ACHN (cell line): ENCODE measurements at places on chromosomes 7 and 10.

DNA sequence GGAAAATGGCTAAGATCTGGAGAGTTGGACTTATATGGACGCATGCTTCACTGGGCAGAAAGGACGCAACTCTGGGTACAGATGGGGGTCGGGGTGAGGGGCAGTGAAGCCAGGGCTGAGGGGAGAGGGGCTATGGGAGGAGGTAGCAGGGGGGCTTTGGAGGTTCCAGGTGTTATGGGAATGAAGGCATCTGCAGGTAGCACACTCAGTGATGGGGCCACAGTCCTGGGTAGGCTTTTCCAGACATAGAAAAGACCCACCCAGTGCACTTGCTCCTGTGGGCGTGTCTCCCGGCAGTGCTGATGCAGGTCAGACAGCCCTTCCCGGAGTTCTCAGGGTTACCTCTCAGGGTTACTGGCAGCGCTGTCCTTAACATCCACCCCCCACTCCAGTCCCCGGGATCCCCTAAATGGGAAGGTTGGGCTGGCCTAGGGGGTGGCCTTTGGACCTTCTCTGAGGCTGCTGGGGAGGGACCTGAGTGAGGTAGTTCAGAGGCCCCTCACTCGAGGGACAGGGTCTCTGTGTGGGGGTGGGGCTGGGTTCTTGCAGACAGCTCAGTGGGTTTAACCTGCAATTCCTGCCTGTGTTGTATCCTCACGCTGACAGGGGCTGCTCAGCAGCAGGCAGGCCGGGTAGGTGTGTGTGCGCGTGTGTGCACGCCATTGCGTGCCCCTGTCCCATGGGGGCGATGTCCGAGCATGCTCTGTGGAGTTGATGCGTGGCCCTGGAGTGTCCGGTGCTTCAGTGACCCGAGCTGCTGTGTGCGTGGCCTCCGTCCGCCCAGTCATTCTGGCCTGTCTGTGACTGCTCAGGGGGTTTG is 6.2 kb downstream of the ZYX start:
- peak; percentile 44 for DNase-seq

DNA sequence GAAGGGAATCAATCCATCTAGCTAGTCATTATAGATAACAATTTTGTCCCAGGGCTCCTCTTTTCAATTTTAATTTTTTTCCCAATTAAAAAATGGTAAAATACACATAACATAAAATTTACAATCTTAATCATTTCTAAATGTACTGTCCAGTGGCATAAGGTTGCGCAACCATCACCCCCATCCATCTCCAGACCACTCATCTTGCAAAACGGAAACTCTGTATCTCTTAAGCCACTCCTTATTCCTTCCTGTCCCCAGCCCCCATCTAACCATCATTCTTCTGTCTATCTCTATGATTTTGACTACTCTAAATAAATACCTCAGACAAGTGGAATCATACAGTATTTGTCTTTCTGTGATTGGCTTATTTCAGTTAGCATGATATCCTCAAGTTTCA is 46.1 kb upstream of the RAB18 start:
- no peak for DNase-seq

GRCh38 chr7:39709768-39710311 is 86.5 kb downstream of the RALA start:
- DNase-seq: no peak

- DNase-seq: no peak
These were observed 6.9 kb upstream of the SUN1 start for GRCh38 chr7:825386-825785.

DNA sequence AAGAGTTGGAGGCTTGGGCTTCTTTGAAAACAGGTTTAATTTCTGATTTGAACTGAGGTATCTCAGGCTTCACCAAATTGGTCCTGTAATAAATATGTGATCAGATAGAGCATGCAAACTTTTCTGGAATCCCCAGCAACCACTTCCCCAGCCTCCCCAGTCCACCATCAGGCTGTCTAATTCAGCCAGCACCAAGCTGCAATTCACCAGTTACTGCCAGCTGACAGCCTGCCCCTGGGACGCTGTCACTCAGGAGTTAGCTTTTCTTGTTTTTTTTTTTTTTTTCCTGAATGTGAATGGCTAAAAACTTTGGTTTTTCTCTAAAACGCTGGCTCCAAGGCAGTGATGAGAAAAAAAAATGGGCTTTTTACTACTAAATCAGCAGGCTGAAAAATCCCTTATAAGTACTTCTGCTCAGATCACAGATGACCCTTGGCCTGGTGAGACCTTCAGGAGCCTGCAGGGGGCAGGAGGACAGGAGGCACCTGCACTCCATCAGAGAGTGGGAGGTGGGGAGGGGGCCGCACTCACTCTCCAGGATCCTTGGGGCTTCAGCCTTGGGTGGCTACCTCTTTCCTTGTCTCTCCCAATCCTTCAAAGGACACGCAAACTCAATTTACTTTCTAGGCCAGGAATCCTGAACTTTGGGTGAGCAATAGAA is 349.4 kb downstream of the GATA3 start:
- DNase-seq: no peak

DNA sequence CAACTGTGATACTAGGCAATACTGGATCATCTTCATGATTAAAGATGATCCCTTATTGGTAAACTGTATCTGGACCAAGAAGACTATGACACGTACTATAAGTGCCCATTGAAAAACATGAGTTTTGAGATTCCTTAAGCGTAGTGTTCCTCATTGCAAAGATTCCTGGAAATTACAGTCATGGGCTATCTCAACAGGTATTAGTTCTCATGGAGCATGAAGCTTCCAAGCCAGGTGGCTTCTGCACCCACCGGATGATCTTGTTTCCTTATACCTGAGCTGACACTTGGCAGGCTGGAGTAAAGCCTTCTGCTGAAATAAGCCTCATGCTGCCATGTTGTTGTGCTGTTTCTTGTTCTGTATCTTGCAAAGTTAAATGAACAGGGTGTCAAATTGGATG is 8.6 kb upstream of the PRR15 start:
- DNase-seq: no peak

DNA sequence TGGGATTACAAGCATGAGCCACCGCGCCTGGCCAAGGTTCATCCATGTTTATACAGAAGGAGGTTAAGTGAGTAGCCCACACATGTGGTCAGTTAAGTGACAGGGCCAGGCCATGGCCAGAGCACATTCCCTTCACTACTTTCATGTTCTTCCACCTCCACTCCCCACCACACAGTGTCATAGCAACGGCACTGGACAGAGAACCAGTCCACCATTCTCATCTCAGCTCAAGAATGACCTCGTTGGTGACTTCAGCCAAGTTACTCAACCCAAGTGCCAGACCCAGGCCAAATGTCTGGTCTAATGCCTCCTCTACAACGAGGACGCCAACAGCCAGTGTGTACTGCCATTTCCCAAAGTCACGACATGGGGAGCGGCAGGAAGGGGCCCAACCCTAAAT is 62.4 kb downstream of the INHBA start:
- DNase-seq: no peak

- peak; percentile 85 for DNase-seq
These were observed 11.6 kb downstream of the MLXIPL start for GRCh38 chr7:73612598-73613269.

GRCh38 chr10:48981310-48981907 is 41.8 kb upstream of the LRRC18 start:
- peak; percentile 55 for DNase-seq
